CD4-positive, alpha-beta T cell treated with Interferon alpha-2 for 1 hour (primary cell): ENCODE measurements at places on chromosomes 7 and 10.

- no peak for DNase-seq
Measured at GRCh38 chr10:51867956-51868355, 168.6 kb upstream of the CSTF2T start.

- DNase-seq: no peak
Measured at GRCh38 chr10:78566284-78567111, 502.3 kb upstream of the ZMIZ1 start.

- DNase-seq: no peak
Measured at GRCh38 chr7:155217634-155218033, 80.0 kb upstream of the INSIG1 start.

DNA sequence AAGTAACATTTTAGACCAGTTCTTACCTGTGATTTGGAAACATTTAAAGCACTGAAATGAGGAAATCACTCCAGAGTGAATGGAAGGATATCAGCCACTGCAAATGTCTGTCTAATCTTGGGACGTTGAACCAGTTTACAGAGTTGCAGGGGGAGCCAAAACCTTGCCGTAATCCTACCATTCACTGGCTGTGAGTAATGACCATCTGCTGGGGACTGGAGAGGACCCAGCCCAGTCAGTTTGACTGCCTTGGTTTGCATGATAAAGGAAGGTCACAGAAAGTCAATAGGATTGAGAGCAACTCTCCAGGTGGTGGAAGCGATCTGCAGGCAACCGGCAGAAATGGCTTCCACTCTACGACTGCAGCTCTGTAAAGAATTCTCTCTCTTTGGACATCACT lies 167.2 kb downstream of the AKR1D1 start:
- DNase-seq: no peak

GRCh38 chr10:93799155-93799708 lies 41.5 kb downstream of the LGI1 start:
- no peak for DNase-seq

DNA sequence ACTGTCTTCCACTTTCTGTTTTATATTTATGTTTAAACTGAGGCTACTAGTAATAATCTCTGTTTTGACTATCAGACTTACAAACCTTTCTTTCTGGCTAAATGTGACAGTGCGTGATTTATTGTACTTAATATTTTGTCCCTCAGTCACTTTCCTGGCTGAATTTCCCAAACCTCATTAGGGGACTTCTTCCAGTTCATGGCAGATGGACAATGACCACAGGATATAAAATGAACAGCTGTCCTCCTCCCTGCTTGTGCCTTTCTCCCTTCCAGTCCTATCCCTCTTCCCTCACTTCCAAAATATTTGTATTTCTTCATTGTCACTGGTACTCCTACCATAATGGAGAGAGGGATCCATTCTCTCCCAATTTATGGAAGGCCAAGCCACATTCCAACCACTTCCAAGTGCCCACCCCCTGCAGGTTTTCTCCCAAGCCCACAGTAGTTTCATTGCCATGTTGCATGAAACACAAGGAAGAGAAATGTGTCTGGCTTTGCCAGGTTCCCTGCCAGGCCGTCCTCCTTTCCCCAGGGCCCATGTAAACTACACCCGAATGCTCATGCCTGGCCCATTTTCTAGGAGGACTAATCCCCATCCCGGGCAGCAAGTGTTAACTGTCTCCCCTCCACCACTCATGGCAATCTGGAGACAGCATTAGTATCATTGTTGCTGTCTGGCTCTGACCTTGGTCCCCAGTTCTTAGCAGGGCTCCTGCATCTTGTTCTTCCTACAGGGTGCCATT lies 269.5 kb upstream of the SLC26A5 start:
- DNase-seq: no peak

DNA sequence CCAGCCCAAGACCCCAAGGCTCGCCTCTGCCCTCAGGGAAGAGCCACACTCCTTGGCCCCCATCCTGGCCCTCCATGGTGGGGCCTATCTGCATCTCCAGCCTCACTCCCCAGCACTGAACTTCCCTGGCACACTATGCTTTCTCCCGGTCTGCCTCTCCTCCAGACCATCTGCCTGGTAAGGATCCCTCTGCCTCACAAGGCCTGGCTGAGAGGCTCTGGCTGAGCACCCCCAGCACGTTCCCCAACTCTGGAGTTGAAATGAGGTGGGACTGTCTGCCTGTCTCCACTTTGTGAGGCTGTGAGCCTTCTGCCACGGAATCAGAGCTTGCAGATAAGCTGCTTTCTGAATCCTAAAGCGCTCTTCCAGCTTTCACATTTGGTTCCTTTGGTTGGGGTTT lies 220.7 kb downstream of the TNS3 start:
- no peak for DNase-seq

GRCh38 chr7:150974468-150975391 lies 3.4 kb downstream of the KCNH2 start:
- DNase-seq: peak; percentile 80

- no peak for DNase-seq
Measured at GRCh38 chr7:12567015-12567414, 3.5 kb upstream of the SCIN start.

DNA sequence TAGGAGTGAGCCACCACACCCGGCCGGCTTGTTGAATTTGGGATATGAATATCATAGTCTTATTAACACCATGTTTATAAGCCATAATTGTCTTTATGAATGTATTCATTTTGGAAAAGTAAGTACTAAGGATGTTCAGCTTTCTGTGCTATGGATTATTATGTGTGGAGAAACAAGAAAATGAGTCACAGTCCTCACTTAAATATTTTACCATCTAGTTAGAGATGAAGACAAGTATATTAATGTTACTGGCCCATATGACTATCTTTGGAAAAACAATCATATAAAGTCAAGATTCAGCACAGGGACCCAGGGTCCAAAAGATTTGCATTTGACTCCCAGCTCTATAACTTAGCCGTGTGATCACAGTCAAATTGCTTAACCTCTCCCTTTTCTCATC lies 9.8 kb upstream of the TOMM7 start:
- DNase-seq: no peak

- DNase-seq: peak; percentile 73
Measured at GRCh38 chr10:48667960-48668590, 16.6 kb upstream of the WDFY4 start.

- no peak for DNase-seq
Measured at GRCh38 chr7:115953592-115954255, 76.8 kb downstream of the TFEC start.

DNA sequence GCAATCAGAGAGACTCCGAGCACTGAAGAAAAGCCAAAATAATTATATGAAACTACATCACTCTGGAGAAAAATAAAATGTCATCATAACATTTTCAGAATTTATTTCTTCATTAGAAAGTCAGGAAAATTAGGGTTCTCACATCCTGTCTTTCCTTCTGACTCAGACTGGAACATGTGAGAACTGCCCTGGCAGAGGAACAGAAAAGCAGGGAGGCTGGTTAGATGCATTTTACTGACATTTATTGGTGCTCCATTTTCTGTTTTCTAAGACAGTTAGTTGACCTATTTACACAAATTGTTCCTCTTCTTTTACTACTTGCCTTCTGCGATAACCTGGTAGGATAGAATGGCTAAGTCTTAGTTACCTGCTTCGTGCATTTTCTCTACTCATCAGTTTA lies 58.6 kb upstream of the ANK3 start:
- no peak for DNase-seq

- DNase-seq: peak; percentile 19
Measured at GRCh38 chr10:103855424-103855823, at the start of gene SH3PXD2A. Gene SH3PXD2A, minus strand, starts transcription at chr10:103855576. Its CDS starts 310 bp downstream, at chr10:103855266.

DNA sequence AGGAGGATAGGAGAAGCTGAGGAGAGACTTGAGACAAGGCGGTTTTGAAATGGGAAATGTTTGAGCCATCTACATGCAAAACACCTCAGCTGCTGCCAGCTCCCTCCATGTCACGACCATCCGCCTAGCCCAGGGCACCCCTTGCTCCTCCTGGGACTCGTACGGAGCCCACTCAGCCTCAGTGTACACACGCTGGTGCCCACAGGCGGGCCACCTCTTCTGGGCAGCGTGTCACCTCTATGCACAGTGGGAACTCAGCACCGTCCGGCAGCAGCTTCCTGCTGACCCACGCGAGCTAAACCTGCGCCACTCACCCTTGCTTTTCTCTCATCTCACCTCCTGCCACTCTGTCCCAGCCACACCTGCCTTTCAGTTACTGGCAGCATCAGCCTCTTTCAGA lies 108.3 kb downstream of the GALNT11 start:
- no peak for DNase-seq

DNA sequence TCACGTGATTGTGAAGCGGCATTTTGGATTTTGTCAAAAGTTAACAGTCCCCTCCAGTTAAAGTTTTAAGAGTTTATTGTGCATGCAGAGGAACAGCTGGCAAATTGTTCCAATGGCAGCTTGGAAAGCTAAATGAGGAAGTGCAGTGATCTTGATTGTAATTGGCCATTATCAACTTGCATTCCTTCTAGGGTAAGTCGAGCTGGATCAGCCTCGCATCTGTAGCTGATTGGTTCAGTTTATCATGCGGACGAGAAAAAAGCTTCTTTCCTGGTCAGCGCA lies 566 bp downstream of the ZNF789 start:
- DNase-seq: peak; percentile 13

- DNase-seq: no peak
Measured at GRCh38 chr10:86334488-86335085, 32.0 kb downstream of the GRID1 start.

- DNase-seq: no peak
Measured at GRCh38 chr10:106519376-106520030, 645.0 kb downstream of the SORCS1 start.

DNA sequence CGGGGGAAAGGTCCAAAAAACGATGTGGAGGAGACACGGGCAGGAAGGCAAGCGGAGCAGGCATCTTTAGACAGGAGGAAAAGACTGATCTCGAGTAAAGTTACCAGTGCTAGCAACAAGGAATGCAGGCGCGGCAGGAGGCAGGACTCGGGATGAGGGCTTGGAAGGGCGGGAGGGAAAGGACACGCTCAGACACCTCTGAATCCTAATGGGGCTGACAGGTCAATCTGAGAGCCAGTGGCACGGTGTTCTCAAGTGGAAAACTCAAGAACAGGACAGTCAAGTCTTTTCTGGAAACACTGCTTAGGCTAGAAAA lies 155.3 kb upstream of the COBL start:
- no peak for DNase-seq

- no peak for DNase-seq
Measured at GRCh38 chr7:26958834-26959233, 94.4 kb upstream of the SKAP2 start.

GRCh38 chr10:10811562-10811961 lies 206.1 kb upstream of the CELF2 start:
- DNase-seq: no peak

DNA sequence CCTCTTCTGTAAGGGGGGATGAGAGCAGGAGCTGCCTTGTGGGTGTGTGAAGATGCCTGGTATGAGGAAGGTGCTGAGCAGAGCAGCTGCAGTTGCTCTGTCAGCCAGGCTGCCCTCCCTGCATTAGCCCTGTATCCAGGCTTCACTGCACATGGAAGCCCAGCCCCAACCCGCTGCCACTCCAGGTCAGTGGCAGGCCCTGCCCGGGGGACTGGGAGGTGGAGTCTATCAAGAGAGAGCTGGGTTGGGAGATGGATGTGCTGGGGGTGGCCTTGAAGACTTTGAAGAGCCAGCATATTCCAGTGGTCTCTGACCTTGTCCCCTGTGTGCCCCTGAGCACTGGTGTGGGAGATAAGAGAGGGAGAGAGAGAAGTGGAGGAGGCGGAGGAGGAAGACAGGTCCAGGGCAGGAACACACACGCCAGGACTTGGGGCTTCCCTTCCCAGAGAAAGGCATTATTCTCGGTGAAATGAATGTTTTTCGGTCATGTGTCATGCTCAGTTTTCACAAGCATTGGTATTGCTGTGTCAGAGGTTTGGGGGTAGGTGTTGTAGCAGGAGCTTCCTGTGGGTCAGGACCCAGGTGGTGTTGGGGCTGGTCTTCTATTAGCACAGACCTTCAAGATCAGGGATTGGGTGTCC lies 2.6 kb downstream of the PPIF start:
- no peak for DNase-seq

GRCh38 chr10:32166365-32166764 lies 110.1 kb upstream of the KIF5B start:
- no peak for DNase-seq

DNA sequence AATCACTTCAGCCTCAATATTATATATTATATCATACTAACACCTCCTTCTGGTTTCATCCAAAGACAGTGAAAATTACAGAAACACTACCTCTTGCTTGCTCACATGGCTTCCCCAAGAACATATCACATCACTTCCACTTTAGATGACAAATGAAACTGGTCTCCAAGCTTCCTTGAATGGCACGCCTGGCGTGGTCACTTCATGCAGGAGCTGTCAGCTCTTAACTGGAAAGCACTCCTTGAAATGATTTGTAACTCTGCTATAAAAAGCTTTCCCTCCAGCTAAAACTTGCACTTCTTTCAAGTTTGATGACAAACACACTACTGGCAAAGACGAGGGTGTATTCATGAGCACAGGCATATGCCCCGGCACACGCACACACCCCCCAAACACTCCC lies 84.1 kb upstream of the INHBA start:
- no peak for DNase-seq

- DNase-seq: peak; percentile 45
Measured at GRCh38 chr10:944034-944831, 12.7 kb upstream of the LARP4B start.

DNA sequence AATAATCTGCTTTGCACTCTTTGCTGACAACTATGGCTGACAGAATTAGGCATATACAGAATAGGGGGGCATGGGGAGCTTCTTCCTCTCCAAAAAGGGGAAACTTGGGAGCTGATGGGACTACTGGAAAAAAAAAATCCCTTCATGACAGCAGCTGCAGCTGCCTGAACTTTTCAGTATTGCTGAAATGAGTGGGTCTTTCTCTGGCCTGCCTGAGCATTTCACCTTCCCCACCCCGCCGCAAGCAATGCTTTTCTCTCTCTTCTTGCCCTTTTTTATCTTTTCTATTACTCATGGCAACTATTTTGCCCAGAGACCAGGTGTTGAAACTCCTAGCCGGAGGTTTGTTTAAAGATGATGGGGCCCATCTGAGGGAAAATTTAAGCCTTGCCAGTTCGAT lies 244.9 kb downstream of the SEMA3D start:
- no peak for DNase-seq

DNA sequence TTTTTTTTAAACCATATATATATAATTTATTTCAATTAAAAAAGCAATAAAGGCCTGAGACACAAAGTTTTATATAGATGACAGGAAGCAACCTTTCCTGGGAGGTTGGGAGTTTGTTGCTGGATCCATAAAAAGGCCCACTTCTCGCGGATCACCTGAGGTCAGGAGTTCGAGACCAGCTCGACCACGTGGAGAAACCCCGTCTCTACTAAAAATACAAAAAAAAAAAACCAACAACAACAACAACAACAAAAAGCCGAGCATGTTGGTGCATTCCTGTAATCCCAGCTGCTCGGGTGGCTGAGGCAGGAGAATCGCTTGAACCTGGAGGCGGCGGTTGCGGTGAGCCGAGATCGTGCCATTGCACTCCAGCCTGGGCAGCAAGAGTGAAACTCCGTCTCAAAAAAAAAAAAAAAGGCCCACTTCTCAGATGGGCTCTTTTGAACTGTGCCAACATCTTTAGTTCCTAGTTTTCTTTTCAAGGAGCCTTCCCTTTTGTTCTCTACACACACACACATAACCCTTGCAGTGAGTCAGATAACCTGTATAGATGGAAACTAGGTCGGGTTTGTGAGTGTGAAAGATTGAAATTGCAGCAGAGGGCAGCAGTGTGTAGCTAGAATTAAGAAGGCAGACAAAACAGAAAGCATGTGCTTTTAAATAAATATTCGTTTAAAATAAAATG lies 1.2 kb upstream of the SMNDC1 start:
- peak; percentile 77 for DNase-seq
